ENCODE measurements at places on chromosomes 13 and 19. TPM values are rescaled to one million over a fixed set of nuclear protein-coding genes. Genes with fewer than 3 reads are reported as not detected.

The FGF22 gene
- not detected for total RNA-seq

The CEACAM5 gene
- not detected for total RNA-seq

The OR10H1 gene
- total RNA-seq: 0.05 TPM

The RNF113B gene
- not detected for total RNA-seq

The ANO8 gene
- 4.1 TPM for total RNA-seq

The TNFAIP8L1 gene
- 6.6 TPM for total RNA-seq

The KIR3DL2 gene
- not detected for total RNA-seq

GRCh38 chr13:98445340-98446233, 131.3 kb downstream of the STK24 start:
- DNase-seq: no peak

DNA sequence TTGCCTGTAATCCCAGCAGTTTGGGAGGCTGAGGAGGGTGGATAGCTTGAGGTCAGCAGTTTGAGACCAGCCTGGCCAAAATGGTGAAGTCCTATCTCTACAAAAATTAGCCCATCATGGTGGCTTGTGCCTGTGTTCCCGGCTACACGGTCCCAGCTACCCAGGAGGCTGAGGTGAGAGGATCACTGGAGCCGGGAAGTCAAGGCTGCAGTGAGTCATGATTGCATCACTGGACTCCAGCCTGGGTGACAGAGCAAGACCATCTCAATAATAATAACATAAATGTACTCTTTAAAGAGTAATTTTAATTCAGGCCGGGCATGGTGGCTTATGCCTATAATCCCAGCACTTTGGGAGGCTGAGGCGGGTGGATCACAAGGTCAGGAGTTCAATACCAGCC, 38.7 kb downstream of the SKA3 start:
- DNase-seq: no peak

DNA sequence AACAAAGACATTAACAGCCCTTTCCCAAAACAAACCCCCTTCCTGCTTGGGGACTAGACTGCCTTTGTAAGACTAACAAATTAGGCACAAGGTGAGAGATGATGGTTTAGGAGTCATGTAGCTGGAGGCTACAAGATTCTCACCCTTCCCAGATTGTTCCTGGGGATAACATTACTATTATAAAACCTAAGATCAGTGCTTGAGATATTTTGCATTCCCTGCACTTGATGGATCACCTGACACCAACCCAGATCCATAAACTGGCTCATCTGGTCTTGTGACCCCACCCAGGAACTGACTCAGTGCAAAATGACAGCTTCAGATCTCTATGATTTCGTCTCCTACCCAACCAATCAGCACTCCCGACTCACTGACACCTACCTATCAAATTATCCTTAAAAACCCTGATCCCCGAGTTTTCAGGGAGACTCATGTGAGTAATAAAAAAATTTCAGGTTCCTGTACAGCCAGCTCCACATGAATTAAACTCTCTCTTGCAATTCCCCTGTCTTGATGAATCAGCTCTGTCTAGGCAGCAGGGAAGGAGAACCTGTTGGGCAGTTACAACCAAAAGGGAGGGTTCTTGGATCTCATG, 2.4 kb upstream of the ZNF616 start:
- no peak for DNase-seq

GRCh38 chr19:5093948-5094718, 125.2 kb downstream of the KDM4B start:
- no peak for DNase-seq

DNA sequence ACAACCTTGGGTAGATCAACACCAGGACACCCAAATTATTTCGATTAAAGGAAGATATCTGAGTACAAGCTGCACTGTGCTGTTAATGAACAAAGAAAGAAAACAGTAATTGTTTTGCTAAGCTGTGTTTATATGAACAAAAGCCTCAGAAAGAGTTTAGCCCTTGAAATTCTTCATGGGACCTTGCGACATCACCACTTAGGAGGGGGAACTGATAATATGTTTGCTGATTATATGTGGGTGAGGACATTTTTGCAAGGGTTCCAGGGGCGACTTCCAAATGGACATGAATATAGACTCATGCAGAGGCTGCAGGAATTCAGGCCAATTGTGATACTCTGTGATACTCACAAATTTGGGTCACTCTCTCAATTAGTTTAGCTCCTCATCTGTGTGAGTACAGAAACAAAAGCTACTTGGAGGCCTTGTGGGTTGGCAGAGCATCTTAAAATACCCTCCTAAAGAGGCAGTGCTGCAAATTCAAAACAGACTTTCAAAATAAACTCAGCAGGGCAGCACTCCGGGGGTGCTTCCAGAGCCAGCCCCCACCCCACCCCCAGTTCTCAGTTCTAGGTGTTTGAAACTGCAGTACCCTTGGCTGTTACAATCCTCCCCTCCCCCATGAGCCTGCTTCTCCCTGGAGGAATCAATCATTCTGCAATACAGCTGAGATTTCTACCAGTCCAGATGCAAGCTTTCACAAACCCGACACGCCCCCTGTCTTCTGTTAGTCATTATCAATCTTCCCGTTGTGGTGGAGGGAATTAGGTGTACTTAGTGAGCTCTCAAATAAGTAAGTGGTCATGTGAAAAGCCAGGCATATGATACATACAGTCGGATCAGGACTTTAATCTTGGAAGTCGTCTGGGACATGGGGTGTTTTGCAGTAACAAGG, 97.0 kb upstream of the MBNL2 start:
- DNase-seq: peak; percentile 52

- no peak for DNase-seq
Observed at GRCh38 chr13:112450904-112451240, 74.7 kb downstream of the SPACA7 start.

DNA sequence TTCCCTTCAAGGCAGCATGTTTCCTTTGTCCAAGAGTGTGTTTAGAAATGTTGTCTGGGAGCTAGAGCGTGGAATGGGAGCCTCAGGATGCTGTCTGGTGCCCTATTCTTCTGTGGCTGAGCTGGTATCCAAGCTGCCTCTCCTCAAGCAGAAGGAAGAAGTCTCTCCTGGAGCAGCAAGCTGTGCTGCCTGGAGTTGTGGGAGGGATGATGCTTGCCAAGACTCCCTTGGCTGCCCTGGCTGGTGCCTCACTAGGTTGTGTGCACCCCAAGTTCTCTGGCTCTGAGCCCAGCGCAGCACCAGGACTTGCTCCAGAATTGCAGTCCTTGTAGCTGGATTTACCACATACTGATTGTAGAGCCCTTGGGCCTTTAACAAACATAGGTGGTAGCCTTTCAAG, 4.7 kb upstream of the CYP4F3 start:
- no peak for DNase-seq

GRCh38 chr13:49140910-49141611, 79.1 kb upstream of the MLNR start:
- DNase-seq: no peak

- no peak for DNase-seq
Observed at GRCh38 chr13:33125821-33126570, 109.8 kb downstream of the KL start.

GRCh38 chr13:63901630-63902029, 2486.0 kb upstream of the PCDH20 start:
- DNase-seq: no peak

- DNase-seq: no peak
Observed at GRCh38 chr13:42924344-42924743, 67.7 kb downstream of the EPSTI1 start.

DNA sequence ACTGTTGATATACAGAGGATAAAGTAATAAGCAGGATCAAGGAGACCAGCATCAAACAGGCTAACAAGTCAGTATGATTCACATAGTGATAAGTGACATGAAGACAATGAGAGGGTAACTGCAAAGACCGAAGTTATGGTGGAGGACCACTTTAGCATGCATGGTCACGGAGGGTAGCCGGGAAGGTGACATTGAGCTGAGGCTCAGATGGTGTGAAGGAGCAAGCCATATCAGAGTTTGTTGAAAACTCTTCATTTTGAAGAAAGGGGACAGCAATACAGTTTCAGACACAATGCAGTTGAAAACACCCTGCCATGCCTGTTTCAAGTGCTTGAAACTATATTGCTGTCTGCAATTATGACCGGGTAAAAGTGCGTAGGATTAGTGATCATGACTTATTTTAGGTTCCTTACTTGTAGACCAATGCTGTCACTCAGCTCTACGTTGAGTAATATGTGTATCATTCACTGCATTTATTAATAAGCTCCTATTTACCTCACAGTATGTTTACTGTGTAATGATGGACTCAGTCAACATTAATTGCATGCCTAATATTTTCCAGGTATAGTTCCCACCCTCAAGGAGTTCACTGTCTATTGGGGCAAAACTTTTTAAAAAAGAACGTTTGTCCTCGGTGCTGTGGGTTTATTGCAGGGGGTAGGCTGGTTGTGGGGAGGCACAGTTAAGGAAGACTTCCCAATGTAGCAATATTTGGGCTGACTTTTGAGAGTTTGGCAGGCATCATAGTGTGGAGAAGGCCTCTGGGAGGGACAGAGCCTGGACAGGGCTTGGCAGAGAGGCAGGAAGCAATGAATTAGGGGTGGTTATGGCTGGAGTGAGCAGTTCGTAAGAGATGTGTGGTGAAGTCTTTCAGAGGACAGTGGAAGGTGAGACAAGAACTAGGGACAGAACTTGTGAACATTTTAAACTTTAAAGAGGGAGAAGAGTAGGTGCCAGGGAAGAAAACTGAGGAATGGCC, 3.2 kb downstream of the UBAC2 start:
- no peak for DNase-seq

DNA sequence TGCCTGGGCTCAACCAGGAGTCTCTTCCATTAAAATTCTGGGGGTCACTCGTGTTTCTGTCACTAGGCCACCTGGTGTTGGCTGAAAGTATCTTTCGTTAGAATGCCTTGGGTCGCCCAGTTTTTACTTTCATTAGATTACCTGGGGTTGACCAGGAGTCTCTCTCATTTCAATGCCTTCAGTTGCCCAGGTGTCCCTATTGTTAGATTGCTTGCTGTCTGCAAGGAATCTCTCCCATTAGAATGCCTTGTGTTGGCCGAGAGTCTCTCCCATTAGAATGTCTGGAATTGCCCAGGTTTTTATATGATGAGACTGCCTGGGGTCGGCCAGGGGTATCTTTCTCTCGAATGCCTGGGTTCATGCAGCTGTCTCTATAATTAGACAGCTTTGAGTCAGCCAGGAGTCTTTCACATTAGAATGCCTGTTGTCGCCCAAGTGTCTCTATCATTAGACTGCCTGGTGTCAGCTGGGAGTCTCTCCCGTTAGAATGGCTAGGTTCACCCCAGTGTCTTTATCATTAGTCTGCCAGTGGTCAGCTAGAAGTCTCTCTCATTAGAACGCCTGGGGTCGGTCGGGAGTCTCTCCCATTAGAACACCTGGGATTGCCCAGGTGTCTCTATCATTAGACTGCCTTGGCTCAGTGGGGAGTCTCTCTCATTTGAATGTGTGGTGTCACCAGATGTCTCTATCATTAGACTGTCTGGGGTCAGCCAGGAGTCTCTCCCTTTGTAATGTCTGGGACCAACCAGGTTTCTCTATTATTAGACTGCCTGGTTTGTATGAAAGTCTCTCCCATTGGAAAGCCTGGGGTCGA, 1446.8 kb downstream of the UQCRFS1 start:
- no peak for DNase-seq

DNA sequence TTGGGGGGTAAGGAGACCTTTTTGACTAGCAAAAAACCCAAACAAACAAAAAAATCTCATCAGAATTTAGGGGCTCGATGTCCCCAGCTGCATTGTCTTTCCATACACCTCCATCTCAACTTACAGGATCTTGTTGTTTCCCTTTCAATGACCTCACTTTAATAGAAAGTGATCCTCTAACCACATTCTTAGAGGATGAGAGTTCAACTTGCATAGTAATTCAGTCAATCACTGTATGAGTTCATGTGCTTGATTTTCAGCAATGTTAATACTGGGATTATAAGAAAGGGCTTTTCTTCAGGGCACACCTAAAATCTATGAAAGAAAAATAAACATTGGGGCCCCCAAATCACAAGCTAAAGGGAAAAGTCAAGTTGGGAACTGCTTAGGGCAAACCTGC, 1512.0 kb downstream of the SLITRK1 start:
- DNase-seq: no peak

- no peak for DNase-seq
Observed at GRCh38 chr19:55688422-55689218, 13.6 kb downstream of the EPN1 start.

DNA sequence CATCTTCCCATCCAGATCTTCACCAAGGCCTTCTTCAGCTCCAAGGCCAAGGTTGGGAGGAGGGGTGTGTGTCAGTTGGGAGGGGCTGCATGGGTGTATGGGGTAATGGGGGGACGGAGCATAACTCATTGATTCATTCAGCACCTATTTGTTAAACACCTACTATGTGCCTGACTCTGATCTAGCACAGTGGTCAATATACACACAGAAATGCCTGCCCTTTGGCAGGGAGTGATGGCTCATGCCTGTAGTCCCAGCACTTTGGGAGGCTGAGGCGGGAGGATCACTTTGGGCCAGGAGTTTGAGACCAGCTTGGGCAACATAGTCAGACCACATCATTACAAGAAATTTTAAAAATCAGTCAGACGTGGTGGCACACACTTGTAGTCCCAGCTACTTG, 19.2 kb upstream of the SPACA4 start:
- DNase-seq: no peak

DNA sequence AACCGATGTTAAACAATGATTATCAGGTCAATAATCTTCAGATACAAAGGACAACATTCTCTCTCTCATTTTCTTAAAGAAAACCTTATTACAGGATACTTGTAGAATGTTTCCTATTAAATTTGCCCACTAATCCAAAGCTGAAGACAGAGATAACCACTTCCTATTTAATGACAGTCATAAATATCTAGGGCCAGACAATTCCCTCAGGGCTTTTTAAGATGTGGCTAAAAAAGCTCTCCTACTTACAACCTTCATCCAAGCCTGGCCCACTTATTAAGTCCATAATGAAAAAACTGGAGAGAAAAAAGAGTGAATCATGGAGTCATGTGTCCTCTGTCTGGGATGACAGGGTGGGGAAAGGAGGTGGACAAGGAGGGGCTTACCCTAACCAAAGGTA, 235.9 kb downstream of the KLF12 start:
- DNase-seq: no peak

DNA sequence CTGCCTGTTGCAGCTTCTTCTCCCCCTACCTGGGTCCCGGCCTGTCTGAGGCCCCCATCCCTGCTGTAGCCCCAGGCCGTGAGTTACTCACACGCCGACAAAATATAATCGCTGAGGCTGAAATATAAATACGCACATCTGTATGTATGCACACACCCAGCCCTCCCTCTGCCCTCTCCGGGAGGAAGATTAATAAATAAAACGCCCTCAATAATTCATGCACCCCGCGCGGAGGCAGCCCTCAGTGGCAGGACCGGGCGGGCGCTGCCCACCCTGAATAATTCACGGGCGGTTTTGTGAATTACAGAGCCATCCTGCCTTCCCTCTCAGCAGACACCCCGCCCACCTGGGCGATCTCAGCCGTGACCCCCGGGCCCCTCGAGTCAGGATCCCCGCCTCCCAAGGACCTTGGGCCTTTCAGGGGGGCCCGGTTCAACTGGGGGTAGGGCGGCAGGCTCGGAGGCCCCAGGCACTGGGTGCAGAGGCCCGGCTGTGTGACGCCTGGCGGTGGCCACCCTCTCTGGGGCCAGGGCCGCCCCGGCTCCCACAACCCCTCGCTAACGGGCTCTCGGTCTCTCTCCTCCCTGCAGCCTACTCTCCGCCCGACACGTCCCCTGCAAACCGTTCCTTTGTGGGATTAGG, 24.2 kb downstream of the SMIM24 start:
- DNase-seq: no peak
